Spinal cord (tissue), 10 donors: ENCODE measurements at places on chromosomes 3 and 15. TPM values are rescaled to one million over a fixed set of nuclear protein-coding genes. Genes with fewer than 3 reads are reported as not detected.
A peak's percentile ranks its signal among the peaks of the same experiment; 100 is the strongest.

ARHGAP31 gene
- polyA plus RNA-seq = 25.3 TPM

KY gene
- 4.2 TPM for polyA plus RNA-seq

GOLGA6L9 gene
- polyA plus RNA-seq = 7.9 TPM

DNA sequence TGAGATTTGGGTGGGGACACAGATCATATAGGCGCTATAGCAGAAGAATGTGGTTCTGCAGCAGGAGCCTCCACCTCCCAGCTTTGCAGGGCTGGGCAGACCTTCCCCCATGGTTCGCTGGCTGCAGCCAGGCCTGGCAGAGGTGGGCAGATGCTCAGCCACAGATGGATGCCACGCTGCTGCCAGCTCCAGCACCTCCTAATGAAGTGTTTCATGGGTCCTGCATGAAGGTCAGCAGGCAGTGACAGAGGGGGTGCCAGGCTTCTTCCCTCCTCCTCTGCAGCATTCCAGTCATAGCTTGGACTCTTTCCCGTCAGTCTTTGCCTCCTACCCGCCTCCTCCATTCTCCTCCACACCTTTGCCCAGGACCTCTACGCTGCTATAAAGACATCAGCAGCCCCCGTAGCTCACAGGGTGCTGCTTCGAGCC is 85.9 kb downstream of the SLCO3A1 start:
- no peaks in the 10 kb centered on the region for H3K27me3 ChIP-seq
- H3K27ac ChIP-seq = no peak overlapping the region
- no peak overlapping the region for H3K4me3 ChIP-seq

TRIM42 gene
- polyA plus RNA-seq = not detected

DNA sequence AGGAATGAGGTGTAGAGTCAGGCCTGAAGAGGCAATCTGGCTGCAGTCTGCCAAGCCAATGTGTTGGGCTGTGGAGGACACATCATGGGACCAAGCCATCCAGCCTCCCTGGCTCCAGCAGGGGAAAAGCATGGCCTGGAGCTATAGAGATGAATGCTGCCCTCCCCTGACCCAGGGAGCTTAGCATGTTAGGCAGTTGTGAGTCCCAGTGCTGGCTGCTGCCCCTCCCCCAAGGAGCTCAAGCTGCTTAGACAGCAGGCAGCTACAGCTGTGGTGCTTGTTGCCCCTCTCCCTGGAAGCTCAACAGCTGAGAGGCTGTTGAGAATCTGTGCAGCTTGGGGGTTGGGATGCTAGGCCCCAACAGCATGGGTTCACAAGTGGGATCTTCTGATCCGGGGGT is 85.6 kb upstream of the DNAJC19 start:
- no peaks in the 10 kb centered on the region for H3K27me3 ChIP-seq
- H3K27ac ChIP-seq = no peak overlapping the region
- DNase-seq = no peak
- no peak overlapping the region for H3K4me3 ChIP-seq
- H3K36me3 ChIP-seq = no peaks in the 10 kb centered on the region

GRCh38 chr15:40061212-40061901 is 22.4 kb upstream of the SRP14 start:
- no peak overlapping the region for H3K27ac ChIP-seq
- DNase-seq = no peak
- H3K27me3 ChIP-seq = peaks cover under 1% of the 10 kb centered on the region
- peaks cover 17% of the 10 kb centered on the region for H3K4me1 ChIP-seq
- no peaks in the 10 kb centered on the region for H3K36me3 ChIP-seq
- H3K4me3 ChIP-seq = no peak overlapping the region

TIMP4 gene
- polyA plus RNA-seq = 20.9 TPM

DNA sequence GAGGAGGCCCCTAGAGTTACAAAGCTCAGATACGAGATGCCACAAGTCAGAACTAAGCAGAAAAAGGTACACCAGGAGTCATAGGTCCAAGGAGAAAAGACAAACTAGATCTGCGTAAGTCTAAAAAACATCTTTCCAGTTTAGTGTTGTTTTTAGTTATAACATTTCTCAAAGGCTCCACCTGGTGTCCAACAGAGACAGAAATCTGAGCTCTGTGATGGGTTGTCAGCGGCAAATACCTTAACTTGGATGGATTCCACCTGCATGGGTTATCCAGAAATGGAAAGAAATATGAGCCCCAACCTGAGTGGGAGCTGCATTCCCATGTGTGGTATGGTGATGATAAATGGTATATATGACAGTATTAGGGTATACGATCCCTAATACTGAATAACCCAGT is 238.6 kb upstream of the CHRM5 start:
- H3K36me3 ChIP-seq = peaks cover 6% of the 10 kb centered on the region
- no peak for DNase-seq
- H3K27ac ChIP-seq = no peak overlapping the region
- no peaks in the 10 kb centered on the region for H3K4me1 ChIP-seq
- no peak overlapping the region for H3K4me3 ChIP-seq

DNA sequence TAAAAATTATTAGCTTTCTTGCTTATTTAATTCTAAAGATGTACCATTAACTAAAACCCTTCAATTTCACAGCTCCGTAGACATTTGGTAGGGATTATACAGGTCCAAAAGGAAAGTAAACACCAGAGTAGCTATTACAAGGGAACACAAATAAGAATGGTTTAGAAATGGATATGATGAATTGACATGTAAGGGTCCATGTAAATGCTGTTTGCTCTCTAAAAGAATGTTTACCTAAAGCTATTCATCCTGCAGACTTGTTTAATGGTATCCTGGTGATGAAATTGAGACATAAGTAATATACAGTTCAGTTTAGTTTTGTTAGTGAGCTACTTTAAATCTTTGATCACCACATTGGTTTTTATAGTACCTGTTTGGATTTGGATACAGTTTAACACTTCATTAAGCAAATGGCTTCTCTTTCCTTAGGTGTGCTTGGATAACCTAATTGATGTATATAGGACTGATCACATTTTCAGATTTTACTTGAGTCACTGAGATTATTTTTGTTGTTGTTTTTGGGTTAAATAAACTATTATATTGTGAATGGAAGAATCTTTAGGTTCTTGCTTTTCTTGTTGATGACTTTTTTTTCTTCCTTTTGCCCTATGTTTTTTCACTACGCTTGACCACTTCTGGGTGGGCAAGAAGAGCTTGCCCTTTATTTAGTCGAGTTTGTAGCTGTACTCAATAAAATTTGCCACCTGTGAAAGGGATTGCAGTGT is 115.4 kb downstream of the TCF12 start:
- DNase-seq = no peak
- H3K4me3 ChIP-seq = no peak overlapping the region
- no peaks in the 10 kb centered on the region for H3K27me3 ChIP-seq
- no peaks in the 10 kb centered on the region for H3K4me1 ChIP-seq
- H3K27ac ChIP-seq = no peak overlapping the region

DNA sequence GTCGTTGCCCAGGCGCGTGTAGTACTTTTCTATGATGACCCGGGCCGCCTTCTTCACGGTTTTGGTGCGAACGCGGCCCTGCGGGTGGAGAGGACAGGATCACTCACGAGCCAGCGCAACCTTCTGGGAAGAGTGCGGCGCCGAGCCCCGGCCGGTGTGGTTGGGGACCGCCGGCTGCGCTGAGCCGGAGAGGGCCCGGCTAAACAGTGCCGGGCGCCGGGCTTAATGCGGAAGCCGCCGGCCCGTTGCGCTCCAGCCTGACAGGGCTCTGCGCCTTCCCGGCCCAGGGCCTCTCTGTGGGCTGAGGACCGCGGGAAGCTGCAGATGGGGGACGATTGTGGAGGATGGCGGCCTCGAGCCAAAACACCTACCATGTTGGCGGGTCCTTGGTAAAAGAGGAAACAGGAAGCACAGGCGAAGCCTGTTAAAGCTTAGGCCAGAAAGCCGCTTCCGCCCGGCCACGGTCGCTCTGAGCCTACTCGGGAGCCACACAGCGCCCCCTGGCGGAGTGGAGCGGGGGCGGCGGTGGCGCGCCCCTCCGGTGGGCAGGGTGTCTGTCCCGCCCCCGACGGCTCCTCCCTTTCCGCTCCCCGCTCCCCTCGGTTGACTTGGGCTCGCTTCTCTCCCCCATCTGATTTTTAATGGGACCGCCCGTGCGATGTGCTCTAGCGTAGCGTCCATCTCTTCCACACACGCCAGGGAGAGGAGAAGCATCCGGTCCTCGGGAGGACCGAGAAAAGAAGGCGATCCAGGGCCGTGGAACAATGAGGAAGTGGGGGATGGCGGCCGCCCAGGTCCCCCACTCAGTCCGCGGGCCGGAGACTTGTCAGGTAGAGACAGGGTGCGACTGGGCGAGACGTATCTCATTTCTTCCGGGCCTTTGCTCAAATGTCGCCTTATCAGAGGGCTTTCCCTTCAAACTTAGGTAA is at the start of gene RPS17:
TSS of gene RPS17 (minus strand) at position 403 of the 929 bp plus-strand sequence. CDS start at position 374, 29 bp downstream.
- H3K36me3 ChIP-seq = peaks cover 23% of the 10 kb centered on the region
- H3K27me3 ChIP-seq = no peaks in the 10 kb centered on the region
- peaks cover 14% of the 10 kb centered on the region for H3K4me1 ChIP-seq
- H3K27ac ChIP-seq = peak within 1 kb of the TSS; percentile 92

- no peak overlapping the region for H3K27ac ChIP-seq
- no peak overlapping the region for H3K4me3 ChIP-seq
- H3K36me3 ChIP-seq = no peaks in the 10 kb centered on the region
- DNase-seq = no peak
Measured at GRCh38 chr3:108970561-108970960, 16.9 kb upstream of the GUCA1C start.

GRCh38 chr3:160401291-160402095 is 2.0 kb downstream of the SMC4 start:
- H3K36me3 ChIP-seq = no peaks in the 10 kb centered on the region
- no peaks in the 10 kb centered on the region for H3K27me3 ChIP-seq
- peaks cover 6% of the 10 kb centered on the region for H3K4me1 ChIP-seq
- H3K4me3 ChIP-seq = peak overlapping the region; percentile 81
- peak overlapping the region; percentile 42 for H3K27ac ChIP-seq

GRCh38 chr15:55789066-55789660 is 46.2 kb upstream of the PRTG start:
- H3K27me3 ChIP-seq = no peaks in the 10 kb centered on the region
- no peaks in the 10 kb centered on the region for H3K4me1 ChIP-seq
- no peak for DNase-seq

DNA sequence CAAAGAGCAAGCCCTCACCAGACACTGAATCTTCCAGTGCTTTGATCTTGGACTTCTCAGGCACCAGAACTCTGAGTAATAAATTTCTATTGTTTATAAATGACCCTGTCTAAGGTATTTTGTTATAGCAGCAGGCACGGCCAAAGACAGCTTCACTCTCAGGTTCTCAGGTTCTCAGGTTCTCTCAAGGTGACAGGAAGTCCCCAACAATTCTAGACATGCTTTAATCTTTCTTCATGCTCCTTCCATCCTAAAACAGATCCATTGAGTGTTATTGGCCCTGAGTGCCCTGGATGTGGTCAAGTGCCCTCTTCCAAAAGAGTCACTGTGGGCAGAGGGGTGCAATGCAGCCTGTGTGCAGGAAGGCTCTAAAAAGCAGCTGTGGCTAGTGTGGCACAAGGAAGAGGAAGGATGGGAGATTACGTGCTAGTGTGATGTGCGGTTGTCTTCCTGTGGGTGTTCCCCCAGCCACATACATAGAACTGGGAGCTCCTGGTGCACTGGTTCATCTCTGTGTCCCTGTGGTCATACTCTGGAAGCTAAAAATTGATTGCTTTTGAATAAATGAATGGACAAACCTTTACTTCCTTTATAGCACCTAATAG is 11.0 kb upstream of the RAB7A start:
- no peak overlapping the region for H3K4me3 ChIP-seq
- H3K27ac ChIP-seq = no peak overlapping the region
- no peaks in the 10 kb centered on the region for H3K27me3 ChIP-seq
- no peaks in the 10 kb centered on the region for H3K36me3 ChIP-seq

DNA sequence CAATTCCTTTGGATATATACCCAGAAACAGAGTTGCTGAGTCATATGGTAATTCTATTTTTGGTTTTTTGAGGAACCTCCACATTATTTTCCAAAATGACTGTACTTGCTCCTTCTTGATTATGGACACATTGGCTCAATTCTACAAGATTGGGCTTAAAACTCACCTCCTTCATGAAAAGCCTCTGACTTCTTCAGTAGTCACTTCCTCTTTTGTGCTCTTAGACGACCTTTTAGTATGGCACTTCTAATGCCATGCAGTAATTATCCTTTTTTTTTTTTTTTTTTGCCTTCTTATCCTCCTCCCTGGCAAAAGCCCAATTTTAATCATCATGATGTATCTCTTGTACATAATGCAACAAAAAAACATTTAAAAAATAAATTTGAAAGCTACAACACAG is 33.0 kb upstream of the ABHD17C start:
- no peak for DNase-seq
- H3K27ac ChIP-seq = no peak overlapping the region
- H3K4me1 ChIP-seq = no peaks in the 10 kb centered on the region
- H3K36me3 ChIP-seq = no peaks in the 10 kb centered on the region

SLC28A2 gene
- polyA plus RNA-seq = 0.32 TPM

DNA sequence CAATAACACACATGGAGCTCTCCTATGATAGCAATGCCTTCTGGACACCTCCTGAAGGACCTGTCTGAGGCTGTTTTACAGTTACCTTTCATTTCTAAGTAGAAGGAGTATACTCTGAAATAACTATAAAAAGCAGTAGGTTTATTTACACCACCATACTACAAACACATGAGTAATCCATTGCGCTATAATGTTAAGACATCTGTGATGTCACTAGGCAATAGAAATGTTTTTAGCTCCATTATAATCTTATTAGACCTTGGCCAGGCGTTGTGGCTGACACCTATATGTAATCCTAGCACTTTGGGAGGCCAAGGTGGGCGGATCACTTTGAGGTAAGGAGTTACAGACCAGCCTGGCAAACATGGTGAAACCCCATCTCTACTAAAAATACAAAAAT is 24.7 kb downstream of the PXK start:
- no peak overlapping the region for H3K4me3 ChIP-seq
- H3K27ac ChIP-seq = no peak overlapping the region
- H3K4me1 ChIP-seq = peaks cover 8% of the 10 kb centered on the region
- no peak for DNase-seq
- no peaks in the 10 kb centered on the region for H3K36me3 ChIP-seq

- no peaks in the 10 kb centered on the region for H3K27me3 ChIP-seq
- no peak overlapping the region for H3K4me3 ChIP-seq
- peaks cover 5% of the 10 kb centered on the region for H3K4me1 ChIP-seq
- no peak overlapping the region for H3K27ac ChIP-seq
- no peaks in the 10 kb centered on the region for H3K36me3 ChIP-seq
Measured at GRCh38 chr3:105615814-105616213, 249.1 kb downstream of the ALCAM start.

- peaks cover 11% of the 10 kb centered on the region for H3K4me1 ChIP-seq
- no peak overlapping the region for H3K4me3 ChIP-seq
- no peaks in the 10 kb centered on the region for H3K27me3 ChIP-seq
- H3K27ac ChIP-seq = no peak overlapping the region
- no peak for DNase-seq
Measured at GRCh38 chr3:184808021-184808420, 3.9 kb upstream of the VPS8 start.

FMN1 gene
- 1.1 TPM for polyA plus RNA-seq

DNA sequence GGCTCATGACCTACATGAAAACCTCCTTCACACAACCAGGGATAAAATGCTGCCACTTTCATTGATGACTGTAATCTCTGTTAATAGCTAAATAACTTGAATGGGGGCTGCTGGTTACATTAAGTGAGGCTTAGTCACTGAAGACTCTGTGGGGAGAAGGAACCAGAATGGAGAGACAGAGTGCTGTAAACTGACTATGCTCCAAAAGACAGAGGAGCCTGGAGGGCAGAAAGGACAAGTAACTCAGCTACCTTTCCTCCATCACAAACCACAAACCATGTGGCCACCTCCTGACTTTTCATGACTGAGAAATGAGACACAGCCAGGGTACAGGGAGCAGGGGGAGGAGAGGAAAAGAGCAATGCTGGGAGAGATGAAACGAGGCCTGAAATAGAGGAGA is 97.1 kb upstream of the TRIM42 start:
- no peaks in the 10 kb centered on the region for H3K36me3 ChIP-seq
- no peak overlapping the region for H3K4me3 ChIP-seq
